Stimulated activated CD4-positive, alpha-beta T cell treated with anti-CD3 and anti-CD28 coated beads, Interleukin-15, amount 100 ng/mL, for 1 hour (primary cell): ENCODE measurements at places on chromosomes 1 and 21.

DNA sequence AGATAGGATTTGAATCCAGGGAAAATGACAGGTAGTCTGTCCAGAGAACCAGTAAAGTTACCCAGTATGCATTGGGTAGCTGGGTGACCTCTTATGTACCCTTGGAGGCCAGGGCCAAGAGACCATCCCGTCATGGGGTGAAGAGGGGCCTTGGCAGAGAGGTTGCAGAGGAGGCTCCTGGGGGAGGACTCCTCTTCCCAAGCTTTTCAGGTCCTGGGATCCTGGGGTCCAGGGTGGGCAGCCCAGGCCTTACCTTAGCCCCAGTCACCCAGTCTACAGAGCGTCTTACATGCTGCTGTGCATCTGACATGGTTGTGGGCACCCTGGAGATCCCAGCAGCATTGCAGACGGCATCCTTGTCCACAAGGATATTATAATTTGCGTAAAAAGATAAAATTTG is 14.0 kb downstream of the PMF1 start:
- no peak for DNase-seq

DNA sequence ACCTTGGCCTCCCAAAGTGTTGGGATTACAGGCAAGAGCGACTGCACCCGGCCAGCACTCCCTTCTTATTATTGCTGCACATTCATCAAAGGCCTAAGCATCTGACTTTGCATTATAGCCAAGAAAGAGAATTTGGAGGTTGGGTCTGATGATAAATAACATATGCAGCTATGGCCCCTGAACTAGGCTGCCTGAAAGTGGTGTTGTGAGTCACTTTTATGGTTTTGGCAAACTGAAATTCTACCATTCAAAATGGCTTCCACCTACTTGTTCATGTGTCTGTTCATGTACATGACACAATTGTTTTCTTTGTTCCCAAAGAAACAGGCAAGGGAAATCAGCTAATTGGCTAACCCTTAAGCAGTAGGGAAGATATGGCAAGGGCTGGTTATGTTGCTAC is 25.0 kb upstream of the UAP1 start:
- DNase-seq, result no peak

- DNase-seq, result no peak
Observed at GRCh38 chr1:207003210-207003609, 29.3 kb downstream of the C1orf116 start.

GRCh38 chr1:56345831-56346230 is 233.5 kb downstream of the PLPP3 start:
- no peak for DNase-seq

- DNase-seq, result no peak
Observed at GRCh38 chr1:28417441-28417922, 47.9 kb downstream of the PHACTR4 start.

DNA sequence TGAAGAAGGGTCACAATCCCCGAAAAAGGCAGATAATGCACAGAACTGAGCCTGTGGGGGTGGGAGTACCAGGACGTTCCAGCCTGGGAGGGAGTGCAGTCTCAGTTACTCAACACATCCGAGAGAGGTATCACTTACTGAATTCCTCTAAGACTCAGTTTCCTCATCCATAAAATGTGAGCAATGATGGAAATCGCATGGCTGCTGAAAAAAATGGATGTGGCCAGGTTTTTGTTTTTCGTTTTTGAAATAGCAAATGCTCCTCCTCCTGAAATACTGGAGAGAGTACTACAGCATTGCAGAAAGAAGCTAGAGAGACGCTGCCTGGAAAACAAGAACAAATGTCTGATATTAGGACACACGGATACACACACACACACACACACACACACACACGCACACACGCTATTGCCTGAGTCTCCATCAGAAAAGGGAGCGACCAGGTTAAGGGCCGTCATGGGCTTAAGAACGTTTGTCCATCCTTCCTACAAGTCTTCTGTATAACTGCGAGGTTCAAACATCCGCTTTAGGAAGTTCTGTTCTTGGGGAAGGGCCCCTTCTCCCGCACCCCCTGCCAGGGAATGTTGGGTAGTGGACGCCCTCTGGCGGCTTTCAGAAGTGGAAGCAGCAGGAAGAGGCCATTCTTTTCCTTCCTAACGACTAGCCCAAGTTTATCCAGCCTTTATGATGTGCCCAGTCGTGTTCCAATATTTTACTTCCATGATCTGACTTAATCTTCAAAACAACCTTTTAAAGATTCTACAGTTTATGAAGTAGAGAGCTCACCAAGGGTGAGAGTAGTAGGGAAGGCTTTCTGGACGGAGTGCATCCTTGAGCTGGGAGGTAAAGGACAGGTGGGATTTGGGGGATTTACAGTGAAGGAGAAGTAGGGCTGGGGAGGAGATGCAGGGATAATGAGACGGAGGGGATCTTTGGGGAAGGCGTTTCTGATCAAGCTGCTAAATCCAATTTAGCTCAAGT is 699 bp upstream of the NES start:
- no peak for DNase-seq

DNA sequence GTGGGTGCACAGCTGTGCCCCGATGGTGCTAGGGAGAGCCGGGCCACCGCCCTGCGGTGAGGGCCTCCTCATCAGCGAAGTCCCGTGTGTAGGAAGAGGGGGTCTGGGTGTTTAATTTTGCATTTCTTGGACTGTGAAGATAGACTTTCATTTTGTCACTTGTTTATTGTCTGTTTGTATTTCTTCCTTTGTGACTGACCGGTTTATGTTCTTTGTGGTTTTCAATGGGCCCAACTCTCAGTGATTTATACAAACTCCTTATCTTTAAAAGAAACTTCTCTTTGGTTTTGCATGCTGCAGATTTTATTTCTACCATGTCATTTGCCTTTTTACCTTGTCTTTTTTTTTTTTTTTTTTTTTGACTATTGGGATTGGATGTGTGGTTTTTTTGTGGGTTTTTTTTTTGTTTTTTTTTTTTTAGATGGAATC is 65.1 kb downstream of the COL18A1 start:
- no peak for DNase-seq

GRCh38 chr1:151581921-151582320 is 29.9 kb upstream of the SNX27 start:
- DNase-seq, result no peak

DNA sequence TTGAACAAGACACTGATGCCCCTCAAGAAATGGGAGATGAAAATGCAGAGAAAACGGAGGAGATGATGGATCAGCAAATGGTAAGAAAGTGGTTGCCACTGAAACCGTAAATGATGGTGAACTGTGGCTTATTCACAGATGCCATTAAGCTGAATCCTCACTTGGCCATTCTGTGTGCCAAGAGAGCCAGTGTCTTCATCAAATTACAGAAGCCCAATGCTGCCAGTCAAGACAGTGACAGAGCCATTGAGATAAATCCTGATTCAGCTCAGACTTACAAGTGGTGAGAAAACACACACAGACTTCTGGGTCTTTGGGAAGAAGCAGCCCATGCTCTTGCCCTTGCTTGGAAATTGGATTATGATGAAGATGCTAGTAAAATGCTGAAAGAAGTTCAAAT is 52.5 kb downstream of the NBPF6 start:
- DNase-seq, result no peak

GRCh38 chr1:77018761-77019160 is 151.5 kb downstream of the ST6GALNAC5 start:
- no peak for DNase-seq

DNA sequence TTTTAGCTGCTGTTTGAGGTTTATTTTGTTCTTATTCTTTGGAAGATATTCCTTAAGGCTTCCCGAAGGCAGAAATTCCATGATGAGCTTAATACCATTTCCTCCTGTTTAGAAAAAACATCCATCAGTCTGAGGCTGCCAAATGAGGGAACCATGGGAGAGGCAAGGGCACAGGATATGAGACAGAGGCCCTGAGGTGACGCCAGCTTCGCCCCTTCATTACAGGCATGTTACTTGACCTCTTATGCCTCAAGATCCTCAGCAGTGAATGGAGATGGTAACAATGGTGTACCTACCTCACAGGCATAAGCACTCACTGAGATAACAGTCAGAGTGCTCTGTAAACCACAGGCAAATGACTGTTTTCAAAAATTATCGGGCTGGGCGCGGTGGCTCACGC is 93.6 kb downstream of the RAVER2 start:
- no peak for DNase-seq

GRCh38 chr1:53066891-53067738 is 5.1 kb downstream of the PODN start:
- no peak for DNase-seq

DNA sequence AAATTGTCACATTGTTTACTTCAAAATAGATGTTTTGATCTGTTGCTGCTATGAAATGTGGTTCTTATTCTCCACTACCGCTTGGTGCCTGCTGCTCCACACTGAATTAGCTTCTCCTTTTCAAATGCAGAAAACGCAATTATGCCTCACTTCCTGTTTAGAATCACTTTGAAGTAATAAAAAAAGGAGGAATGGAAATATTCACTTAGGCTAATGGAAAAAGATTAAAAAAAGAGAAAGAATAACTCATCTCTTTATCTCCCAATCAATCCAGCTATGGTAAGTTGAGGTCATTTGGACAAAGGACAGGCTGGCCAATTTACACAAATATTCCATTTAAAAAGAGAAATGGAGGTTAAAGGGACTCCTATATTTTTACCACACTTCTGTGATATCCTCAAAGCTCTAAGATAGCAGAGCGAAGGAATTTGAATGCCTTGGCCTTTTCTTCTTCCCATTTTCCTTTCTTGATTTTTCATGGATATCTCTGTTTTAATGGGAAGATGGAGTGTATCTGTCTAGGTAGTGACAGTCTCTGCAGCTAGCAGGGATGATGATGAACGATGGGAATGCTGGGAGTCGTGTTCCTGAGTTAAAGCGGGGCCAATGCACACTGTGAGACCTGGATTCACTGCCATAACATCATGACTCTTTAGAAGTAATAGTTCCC is 35.7 kb downstream of the RGS5 start:
- DNase-seq, result no peak

GRCh38 chr1:199352351-199352750 is 675.2 kb upstream of the NR5A2 start:
- DNase-seq, result no peak

GRCh38 chr1:162709870-162710269 is 77.6 kb downstream of the DDR2 start:
- DNase-seq, result no peak

GRCh38 chr1:197909384-197909783 is 7.0 kb downstream of the C1orf53 start:
- no peak for DNase-seq

- no peak for DNase-seq
Observed at GRCh38 chr1:232999956-233000625, 49.7 kb downstream of the NTPCR start.

GRCh38 chr1:198326232-198326631 is 169.4 kb downstream of the NEK7 start:
- DNase-seq, result no peak

DNA sequence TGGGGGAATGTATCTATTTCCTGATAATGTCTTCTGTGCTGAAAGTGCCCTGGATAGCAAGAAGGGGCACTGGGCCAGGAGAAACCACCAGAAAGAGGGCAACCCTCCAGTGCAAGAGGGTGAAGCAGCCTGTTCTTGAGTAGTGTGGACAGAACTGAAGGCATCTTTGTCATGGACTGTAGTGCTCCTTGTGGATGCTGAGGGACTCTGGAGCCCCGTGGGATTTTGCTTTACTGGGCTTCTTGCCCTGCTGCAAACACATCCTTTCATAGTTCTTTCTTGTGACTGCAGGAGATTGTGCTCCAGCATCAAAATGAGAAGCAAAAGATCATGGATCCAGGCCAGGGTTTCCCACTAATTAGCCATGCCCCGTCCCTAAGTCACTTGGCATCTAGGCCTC is 300.6 kb downstream of the ZNF326 start:
- DNase-seq, result no peak

DNA sequence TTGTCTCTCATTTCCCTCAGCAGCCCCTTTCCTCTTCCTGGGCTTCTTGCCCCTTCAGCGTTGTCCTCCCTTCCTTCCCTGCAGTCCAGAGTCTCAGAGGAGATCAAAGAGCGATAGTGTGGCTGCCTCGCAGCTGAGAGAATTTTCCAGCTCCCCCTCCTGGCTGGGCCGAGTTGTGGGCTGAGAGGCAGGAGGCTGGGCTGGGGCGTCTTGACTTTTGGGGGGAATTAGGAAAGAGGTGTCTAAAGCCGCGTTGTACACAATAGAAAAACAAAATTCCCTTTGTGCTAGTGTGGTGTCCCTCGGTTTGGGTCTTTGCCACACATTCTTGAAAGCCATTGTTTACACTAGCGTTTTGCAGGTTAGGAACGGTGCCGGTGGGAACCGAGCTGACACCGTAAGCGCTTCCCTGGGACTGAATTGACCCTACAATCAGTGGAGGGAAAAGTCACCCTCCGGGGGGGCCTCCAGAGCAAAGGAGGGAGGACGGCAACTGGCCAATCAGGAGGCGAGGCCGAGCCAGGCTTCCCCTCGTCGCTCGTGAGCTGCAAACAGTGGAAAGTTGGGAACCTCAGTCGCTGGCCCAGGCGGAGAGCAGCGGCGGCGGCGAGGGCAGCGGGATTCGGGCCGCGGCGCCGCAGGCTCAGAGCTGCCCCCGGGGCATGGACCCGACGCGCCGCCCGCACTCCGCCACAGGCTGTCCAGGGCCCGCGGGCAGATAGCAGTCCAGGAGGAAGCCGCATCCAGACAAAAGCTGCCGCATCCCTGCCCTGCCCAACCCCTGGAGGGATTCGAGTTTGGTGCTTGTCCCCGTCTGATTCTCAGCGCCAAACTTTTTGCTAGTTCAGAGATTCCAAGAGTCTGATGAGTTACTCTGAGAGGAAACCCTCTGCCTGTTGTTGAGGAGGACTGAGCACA is at the start of gene HMCN1:
Gene HMCN1 (plus strand): TSS at position 574 of the 918 bp plus-strand sequence. CDS start 389 bp downstream, outside the sequence.
- DNase-seq, result no peak

GRCh38 chr1:94993931-94994645 is 67.2 kb upstream of the CNN3 start:
- no peak for DNase-seq

- DNase-seq, result no peak
Observed at GRCh38 chr1:95369985-95370690, 136.1 kb downstream of the RWDD3 start.

- DNase-seq, result no peak
Observed at GRCh38 chr1:184972315-184973055, 1.8 kb downstream of the NIBAN1 start.
